ENCODE measurements at places on chromosomes 6 and 20.
A peak's percentile ranks its signal among the peaks of the same experiment; 100 is the strongest.

DNA sequence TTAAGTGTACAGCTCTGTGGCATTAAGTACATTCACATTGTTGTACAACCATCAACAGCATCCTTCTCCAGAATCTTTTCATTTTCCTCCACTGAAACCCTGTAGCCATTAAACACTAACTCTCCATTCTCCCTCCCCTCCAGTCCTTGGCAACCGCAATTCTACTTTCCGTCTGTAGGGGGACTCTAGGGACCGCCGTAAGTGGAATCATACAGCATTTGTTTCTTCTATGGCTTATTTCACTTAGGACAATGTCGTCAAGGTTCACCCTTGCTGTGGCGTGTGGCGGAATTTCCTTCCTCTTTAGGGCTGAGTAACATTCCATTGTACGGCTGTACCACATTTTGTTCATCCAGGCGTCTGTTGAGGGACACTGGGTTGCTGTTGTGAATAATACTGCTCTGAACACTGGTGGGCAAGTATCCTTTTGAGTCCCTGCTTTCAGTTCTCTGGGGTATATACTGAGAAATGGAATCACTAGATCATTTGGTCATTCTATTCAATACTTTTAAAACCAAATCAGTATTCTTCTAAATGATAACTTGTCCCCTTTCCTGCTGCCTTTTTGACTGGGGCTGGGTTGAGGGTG, 50.7 kb downstream of the PPP1R3G start:
- DNase-seq, result no peak

GRCh38 chr6:106444777-106445507, 84.4 kb downstream of the CRYBG1 start:
- DNase-seq, result peak; percentile 34

- DNase-seq, result no peak
These were observed 31.6 kb downstream of the DSE start for GRCh38 chr6:116402108-116402937.

DNA sequence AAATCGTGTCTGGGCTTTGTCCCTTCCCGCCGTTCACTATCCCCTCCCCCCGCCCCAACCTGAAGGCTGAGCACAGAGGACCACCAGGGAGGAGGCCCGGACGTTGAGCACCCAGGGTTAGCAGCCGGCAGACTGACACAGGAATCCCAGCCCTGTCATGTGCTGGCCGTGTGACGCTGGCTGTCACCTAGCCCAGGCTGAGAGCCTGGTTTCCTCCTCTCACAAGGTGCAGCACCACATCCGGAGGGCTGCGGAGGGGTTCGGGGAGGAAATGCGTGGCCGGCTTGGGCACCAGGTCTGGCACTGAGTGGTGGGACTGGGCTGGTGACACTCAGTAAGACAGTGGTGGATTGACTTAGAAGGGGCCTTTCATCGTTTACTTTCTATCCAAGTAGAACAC, 4.6 kb upstream of the LSM14B start:
- no peak for DNase-seq

GRCh38 chr20:3248167-3248992, 9.4 kb upstream of the SLC4A11 start:
- DNase-seq, result no peak

DNA sequence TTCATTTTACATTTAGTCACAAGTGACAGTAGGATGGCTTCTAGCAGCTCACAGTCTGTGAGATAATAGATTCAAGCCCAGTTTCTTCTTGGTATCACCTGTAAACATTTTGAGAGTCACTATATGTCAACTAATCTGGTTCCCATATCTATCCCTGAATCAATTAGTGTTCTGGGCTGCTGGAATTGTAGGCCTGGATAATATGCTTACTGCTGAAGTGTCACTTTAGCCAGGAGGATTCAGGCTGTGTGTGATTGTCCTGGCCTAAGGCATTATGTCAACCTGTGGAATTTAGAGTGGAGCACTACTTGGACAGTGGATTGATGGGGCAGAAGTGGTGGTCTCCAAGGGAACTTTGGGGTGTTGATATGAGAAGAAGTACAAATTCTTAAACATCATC, 1071.8 kb upstream of the CITED2 start:
- DNase-seq, result no peak

DNA sequence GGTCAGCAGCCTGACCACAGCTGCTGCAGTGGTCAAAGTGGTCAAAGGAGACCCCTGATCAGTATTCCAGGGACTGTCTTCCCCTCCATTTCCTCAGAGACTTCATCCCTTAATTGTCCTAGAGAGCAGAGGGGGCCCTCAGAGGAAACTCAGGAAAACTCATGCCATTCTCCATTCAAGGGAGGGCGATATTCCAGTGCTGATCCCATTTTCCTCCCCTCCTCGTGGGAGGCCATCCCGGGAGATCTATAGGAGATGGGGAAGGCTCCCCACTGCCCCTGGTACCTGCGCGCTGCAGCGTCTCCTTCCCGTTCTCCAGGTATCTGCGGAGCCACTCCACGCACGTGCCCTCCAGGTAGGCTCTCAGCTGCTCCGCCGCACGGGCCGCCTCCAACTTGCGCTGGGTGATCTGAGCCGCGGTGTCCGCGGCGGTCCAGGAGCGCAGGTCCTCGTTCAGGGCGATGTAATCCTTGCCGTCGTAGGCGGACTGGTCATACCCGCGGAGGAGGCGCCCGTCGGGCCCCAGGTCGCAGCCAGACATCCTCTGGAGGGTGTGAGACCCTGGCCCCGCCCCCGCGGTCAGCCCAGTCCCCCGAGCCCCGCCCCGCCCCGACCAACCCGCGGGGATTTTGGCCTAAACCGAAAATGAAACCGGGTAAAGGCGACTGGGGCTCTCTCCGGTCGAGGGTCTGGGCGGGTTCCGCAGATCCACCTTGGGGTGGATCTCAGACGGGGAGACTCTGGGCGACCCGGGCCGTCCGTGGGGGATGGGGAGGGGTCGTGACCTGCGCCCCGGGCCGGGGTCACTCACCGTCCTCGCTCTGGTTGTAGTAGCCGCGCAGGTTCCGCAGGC, 878 bp downstream of the HLA-C start:
- DNase-seq, result no peak

DNA sequence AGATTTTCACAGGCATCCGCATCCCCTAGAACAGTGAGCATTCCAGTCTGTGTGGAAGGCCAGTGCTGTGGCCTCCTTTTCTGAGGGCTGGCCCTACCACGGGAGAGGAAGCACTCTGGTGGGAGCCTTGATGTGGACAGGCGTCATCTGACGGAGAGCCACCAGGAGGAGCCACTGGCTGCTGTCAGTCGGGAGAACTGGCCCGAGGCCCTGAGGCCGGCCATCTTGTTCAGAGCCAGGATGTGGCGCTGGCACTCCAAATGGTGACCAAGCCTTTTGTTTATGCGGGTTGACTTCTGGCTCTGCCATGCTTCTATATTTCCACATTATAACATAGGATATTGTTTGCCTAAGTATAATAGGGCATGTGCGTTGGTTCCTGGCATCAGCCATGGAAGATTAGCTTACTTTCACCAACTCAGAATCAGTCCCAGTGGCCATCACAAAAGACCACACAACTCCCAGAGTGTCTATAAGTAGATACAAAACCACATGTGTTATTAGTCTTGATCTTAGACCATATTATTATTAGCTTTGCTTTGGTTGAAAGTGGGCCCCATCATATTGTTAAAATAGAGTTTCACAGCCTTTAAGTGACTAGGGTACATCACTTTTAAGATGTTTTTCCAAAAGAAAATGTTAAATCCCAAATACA, 273.9 kb upstream of the TAB2 start:
- DNase-seq, result no peak

DNA sequence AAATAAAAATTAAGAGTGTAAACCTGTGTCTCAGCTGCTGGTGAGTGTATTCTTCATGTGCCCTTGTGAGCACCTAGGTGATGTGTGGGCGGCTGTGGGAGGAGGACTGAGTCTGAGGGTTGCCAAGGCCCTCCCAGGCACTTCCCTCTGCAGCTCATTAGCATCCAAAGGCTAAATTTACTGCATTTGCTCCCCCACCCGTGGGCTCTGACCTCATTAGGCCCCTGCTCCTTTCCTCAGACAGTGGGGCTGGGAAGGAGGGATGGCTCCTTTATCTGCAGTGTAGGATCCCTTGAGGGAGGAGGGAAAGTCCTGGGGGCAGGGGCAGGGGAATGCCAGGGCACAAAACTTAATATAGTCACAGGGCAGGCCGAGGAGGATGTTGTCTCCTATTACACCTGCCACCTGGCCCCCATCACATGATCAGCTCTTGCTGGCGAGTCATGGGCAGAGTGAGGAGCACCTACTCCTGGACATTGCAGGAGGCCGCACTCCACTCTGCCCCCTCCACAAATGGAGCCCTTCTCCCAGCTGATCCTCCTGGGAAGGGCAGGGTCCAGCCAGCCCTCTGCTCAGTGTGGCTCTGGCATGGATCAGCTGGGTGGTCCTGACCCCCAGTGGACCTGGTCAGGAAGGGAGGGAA, 133.2 kb downstream of the MRPL14 start:
- DNase-seq, result no peak

GRCh38 chr20:3910853-3911252, 21.7 kb downstream of the PANK2 start:
- DNase-seq, result no peak

- no peak for DNase-seq
These were observed 178.5 kb downstream of the FRK start for GRCh38 chr6:115882174-115882573.

- DNase-seq, result no peak
These were observed 92.1 kb upstream of the FAM184A start for GRCh38 chr6:119170447-119171087.

GRCh38 chr6:47247227-47247797, 62.4 kb downstream of the TNFRSF21 start:
- no peak for DNase-seq

GRCh38 chr6:129731428-129731827, 21.5 kb upstream of the ARHGAP18 start:
- DNase-seq, result no peak

DNA sequence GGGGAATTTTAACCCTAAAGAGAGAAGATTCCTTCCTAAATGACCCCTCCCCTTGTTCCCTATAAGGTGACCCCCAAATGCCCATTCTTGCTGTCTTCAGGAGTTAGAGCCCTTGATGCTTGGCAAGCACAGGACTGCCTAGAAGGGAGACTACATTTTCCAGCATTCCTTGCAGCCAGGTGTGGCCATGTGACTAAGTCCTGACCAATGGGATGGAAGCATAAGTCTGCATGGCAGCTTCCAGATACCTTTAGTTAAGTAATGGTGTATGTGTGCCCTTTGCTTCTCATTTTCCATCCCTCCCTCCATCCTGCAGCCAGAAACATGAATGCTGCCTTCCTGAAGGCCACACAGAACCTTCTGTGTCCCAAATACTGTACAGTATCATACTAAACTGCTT, 5.5 kb downstream of the BFSP1 start:
- DNase-seq, result no peak

DNA sequence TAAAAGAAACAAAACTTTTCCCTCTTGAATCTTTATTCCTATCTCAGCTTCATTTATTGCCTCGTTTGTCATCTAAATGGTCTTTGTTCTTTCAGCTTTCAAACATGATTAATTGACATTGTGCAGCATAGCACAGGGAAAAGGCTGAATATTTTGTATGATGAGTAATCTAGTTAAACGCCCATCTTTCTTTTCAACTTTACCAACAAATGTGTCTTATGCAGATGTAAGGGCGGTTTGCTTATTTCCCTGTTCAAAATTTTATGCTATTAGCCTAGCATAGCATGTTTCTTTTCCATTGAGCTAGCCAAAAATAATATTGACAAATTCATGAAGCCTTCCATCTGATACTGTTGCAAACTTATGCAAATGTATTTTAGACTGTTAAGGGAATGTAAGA, 176.4 kb upstream of the AKAP12 start:
- peak; percentile 42 for DNase-seq

DNA sequence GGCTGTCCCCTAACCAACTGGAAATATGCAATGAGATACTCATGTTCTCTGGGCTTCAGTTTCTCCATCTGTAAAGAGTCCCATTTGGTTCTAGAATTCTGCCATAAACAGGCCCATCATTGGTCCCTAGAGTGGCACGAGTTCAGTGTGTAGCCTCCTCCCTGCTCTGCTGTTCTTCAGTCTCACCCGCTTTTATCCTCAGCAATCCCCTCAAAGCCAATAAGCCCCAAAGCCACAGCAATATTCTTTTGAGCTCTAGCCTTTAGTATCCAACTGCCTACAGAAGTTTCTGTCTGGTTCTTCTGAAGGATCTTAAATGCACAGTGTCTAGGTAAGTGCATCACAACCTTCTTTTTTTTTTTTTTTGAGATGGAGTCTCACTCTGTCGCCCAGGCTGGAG, 9.8 kb upstream of the MRPS18A start:
- no peak for DNase-seq

DNA sequence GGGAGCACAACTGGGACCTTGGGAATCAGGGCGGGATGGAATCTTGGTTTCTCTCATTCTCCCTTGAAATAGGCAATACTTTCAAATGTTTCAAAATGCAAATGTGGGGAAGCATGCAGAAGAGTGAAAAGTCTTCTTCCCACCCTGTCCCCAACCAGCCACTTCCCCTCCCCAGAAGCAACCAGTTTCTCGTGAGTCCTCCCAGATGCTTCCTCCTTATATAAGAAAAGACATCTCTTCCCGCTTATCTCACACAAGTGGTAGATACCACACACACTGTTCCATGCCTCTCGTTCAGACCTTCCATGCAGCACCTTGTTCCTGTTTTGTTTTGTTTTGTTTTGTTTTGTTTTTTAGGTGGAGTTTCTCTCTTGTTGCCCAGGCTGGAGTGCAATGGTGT, 25.1 kb downstream of the HCK start:
- DNase-seq, result no peak

GRCh38 chr6:139145661-139146060, 10.8 kb downstream of the HECA start:
- DNase-seq, result no peak

DNA sequence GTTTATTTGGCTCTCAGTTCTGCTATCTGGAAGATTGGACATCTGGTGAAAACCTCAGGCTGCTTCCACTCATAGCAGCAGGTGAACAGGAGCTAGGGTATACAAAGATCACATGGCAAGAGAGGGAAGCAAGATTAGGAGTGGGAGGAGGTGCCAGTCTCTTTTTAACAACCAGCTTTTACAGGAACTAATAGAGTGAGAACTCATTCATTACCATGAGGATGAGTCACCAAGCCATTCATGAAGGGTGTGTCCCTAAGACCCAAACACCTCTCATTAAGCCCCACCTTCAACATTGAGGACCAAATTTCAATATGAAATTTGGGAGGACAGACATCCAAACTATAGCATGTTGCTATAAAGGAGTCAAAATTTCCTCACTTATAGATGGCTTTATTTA, 85.4 kb upstream of the HCRTR2 start:
- DNase-seq, result no peak

DNA sequence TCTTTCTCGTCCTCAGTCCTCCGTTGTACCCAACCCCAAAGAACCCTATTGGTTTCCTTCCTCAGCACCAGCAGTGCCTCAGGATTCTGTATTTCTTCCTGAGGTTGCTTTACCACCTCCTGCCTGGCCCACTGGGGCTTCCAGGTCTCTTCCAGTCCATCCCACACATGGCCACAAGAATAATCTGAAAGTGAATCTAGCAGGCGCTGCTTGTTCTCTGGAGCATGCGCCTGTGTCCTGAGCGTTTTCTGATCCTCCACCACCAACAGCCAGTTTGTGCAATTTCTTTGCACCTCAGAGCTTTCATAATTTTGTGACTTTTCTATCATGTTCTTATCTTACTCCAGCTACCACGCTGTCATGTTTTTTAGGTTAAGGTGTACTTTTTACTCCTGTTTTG, 11.6 kb upstream of the HSP90AB1 start:
- no peak for DNase-seq
